Stimulated activated CD8-positive, alpha-beta memory T cell treated with anti-CD3 and anti-CD28 coated beads, Interleukin-7, amount 100 ng/mL, for 4 hours (primary cell): ENCODE measurements at places on chromosomes 3 and 15.

DNA sequence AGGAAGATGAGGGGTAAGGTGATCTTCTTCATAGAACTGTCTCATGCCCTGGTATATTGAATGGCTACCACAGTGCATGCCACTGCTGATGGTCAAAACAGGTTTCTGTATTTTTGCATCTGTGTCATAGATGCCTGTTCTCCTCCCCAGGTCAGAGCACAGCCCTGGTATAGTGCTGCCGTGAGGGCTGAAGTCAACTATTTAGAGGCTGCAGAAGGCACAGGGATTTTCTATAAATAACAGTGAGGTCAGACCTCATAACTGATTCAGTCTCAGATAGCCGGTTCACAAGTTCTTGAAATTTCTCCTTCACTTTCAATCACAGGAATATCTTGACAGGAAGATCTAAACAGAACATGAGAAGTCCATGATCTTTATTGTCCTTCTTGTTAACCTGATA, 99.2 kb upstream of the NUDT16 start:
- DNase-seq: no peak

DNA sequence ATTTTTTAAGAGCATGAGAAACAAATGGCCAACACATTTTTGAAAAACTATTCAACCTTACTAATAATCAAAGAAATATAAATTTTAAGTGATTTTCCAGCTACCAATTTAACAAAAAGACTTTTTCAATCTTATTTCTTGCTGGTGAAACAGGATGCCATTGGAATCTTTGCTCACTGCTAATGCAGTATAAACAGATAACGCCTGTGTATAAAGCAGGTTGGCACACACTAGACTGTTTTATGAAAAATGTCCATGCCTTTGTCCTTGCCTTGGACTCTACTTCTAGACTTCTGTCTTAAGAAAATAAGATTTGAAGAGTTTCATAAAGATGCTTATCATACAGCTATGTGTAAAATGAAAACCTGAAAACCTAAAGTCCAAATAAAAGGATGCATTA, 5.0 kb upstream of the VGLL4 start:
- DNase-seq: no peak

DNA sequence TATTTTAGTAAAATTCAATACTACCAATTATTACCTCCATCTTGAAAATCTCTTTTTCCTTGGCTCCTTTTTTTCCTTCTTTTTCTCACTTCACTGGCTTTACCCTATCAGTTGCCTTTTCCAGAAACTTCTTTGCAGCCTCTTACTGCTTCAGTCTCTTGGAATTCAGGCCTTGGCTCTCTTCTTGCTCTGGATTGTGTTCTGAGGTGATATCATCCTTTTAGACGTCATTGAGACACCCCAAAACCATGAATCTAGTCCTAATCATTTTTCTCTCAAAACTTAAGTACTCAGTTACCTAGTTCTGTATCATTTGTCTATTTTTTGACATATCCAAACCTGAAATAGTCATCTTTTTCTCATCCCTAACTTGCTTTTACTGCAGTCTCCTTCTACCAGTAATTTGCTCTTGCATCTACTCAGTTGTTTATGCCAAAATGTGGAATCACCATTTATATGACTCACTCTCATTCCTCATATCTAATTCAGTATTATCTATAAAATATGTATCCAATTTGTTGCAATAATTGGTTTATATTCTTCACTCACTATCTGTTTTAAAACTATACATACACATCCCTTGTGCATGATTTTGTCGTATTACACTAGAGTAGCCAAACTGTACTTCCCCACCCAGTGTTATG, 703.2 kb upstream of the CCDC54 start:
- DNase-seq: no peak

GRCh38 chr3:46010519-46011113, 15.0 kb upstream of the FYCO1 start:
- no peak for DNase-seq

DNA sequence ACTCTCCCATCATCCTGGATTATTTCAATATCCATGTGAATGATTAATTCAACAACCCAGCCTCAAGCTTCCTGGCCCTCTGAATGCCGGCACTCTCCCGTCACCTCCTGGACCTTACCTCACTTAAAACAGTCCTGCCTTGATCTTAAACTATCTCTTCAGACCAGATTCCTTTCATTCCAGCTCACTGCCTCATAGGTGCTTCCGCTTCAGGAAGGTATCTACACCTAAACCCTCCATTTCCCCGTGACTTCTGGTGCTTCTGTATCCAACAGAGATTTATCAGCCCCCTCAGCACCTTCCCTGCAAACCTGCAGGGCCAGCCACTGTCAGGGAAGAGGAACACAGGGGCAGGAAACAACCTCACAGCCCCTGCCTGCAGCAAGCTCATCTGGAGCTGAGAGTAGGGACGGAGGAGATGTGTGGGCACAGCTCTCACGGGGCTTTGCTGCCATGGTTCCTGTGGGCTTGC, 98.9 kb upstream of the TJP1 start:
- no peak for DNase-seq
